ENCODE measurements at places on chromosomes 11 and 22. TPM values are rescaled to one million over a fixed set of nuclear protein-coding genes. Genes with fewer than 3 reads are reported as not detected.
A peak's percentile ranks its signal among the peaks of the same experiment; 100 is the strongest.

DNA sequence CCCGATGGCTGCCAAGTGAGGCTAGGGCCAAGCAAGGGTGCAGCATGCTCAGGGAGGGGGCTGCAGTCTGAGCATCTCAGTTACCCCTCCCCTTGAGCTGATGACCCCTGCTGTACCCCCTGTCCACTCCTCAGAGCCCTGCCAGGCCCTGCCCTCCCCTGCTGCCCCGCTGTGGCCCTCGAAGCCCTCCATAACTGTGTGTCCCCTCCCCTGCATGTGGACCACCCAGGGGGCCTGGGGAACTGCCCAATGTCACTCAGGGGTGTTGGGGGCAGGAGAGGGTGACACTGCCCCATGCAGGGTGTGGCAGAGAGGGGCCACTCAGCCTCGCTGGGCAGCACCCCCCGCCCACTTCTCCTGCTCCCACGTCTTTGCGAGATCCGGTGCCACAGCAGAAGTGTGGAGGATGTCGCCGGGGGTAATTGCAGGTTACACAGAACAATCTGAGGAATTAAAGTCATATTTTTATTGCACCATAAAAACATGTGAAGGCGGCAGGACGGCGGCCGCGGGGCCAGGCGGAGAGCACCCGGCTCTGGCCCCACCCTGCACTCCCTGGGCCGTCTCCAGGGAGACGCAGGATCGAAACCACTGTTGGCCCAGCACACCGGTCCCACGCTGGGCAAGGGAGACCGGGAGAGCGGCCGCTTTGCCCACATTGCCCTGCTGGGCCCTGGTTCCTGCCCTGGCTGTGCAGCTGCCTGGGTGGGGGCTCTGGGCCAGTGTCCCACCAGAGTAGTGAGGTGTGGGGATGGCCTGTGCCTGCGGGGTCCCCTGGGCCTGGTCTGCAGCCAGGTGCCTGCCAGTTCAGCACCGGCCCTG, 18.7 kb upstream of the GNB1L start:
- no peak for DNase-seq
- no peak overlapping the region for H3K27ac ChIP-seq
- no peaks in the 10 kb centered on the region for H3K4me1 ChIP-seq
- H3K27me3 ChIP-seq = no peaks in the 10 kb centered on the region

- H3K4me3 ChIP-seq = peak overlapping the region; percentile 91
- no peak for DNase-seq
- no peaks in the 10 kb centered on the region for H3K4me1 ChIP-seq
- H3K36me3 ChIP-seq = no peaks in the 10 kb centered on the region
These were observed 33.8 kb upstream of the SLC35C1 start for GRCh38 chr11:45771193-45771565.

- peaks cover 6% of the 10 kb centered on the region for H3K36me3 ChIP-seq
- peaks cover 26% of the 10 kb centered on the region for H3K4me1 ChIP-seq
- DNase-seq = no peak
- H3K27ac ChIP-seq = peak overlapping the region; percentile 91
- peak overlapping the region; percentile 78 for H3K4me3 ChIP-seq
These were observed 1.4 kb downstream of the TNKS1BP1 start for GRCh38 chr11:57323167-57323854.

- no peaks in the 10 kb centered on the region for H3K27me3 ChIP-seq
- no peaks in the 10 kb centered on the region for H3K36me3 ChIP-seq
- DNase-seq = no peak
- no peaks in the 10 kb centered on the region for H3K4me1 ChIP-seq
- peak overlapping the region; percentile 23 for H3K27ac ChIP-seq
- no peak overlapping the region for H3K4me3 ChIP-seq
These were observed 79.2 kb upstream of the GRIK4 start for GRCh38 chr11:120432056-120433018.

GRCh38 chr22:21753374-21754111, 17.9 kb upstream of the YPEL1 start:
- no peaks in the 10 kb centered on the region for H3K4me1 ChIP-seq
- H3K27ac ChIP-seq = no peak overlapping the region
- no peaks in the 10 kb centered on the region for H3K27me3 ChIP-seq

- no peaks in the 10 kb centered on the region for H3K27me3 ChIP-seq
- H3K36me3 ChIP-seq = peaks cover 8% of the 10 kb centered on the region
- H3K4me3 ChIP-seq = peak overlapping the region; percentile 96
- peak overlapping the region; percentile 100 for H3K27ac ChIP-seq
These were observed 561 bp downstream of the TRMT112 start for GRCh38 chr11:64316672-64317324.

The OR4D6 gene
- not detected for total RNA-seq

The GSTT2B gene
- total RNA-seq = 10.8 TPM

The C11orf52 gene
- total RNA-seq = 27.8 TPM

The EXPH5 gene
- 9.5 TPM for total RNA-seq

Measured in kidney (tissue), 22 donors.